Amniotic epithelial cell (primary cell): ENCODE measurements at places on chromosomes 1 and 21.
A peak's percentile ranks its signal among the peaks of the same experiment; 100 is the strongest.

DNA sequence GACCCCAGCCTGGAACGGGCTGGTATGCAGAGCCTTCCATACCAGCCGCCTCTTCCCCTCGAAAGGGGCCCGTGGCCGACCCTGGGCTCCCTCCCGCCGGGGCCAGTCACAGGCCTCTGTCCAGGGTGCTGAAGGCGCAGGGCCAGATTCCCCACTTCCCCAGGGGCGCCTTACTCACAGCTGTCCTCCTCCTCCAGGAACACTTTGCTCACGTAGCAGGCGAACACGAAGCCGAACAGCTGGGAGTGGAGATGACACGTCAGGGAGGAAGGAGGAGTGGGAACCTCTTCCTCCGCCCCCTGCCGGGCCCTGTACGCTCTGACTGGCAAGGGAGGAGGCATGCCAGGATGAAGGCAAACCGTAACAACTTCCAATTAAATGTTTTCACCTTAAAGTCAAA is 57.3 kb downstream of the NKAIN1 start:
- DNase-seq, result peak; percentile 93

DNA sequence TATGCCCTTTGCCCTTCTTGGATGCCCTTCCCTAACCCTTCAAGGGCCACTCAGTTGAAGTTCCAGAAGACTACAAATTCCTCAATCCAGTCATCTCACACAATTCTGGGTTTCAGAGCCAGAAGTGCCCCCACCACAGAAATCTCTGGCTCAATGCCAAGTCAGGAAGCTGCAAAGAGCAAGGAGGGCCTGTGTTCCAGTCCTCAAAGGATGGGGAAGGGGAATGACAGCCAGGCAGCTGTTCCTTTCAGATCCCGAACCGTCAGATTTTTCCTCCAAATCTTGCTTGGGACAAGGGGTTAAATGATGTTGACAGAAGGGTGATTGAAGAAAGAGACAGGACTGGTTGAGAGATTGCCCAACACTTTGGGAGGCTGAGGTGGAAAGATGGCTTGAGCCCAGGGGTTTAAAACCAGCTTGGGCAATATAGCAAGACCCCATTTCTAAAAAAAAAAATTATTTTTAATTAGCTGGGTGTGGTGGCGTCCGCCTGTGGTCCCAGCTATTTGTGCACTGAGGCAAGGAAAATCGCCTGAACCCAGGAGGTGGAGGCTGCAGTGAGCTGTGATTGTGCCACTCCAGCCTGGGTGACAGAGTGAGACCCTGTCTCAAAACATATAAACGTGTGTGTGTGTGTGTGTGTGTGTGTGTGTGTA is 716 bp upstream of the HPDL start:
- no peak for DNase-seq

DNA sequence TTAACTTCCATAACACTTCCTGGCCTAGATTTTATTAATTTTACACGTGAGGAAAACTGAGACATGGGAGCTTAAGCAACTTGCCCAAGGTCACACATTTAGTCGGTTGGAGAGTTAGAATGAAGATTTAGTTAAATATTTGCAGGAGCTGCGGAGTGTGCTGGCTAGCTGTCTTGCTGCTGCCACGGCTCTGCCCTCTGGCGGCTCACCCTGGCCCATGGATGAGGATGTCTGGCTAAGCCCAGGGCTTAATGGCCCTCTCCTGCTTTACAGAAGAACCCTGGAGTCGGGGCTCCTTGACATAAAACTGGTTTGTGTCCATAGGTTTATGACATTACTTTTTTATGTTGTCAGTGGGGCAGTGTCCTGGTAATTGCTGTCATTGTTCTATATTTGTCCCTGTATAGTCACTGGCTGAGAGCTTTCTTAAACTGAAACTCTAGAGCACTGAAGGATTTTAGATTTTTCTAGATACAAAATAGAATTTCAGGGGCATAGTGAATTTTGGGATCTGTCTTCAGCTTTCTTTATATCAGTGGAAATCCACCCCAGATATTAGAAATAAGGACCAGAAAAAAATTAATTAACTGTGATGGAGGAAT is 88.9 kb upstream of the WLS start:
- peak; percentile 71 for DNase-seq

- no peak for DNase-seq
These were observed 16.8 kb downstream of the PTPRC start for GRCh38 chr1:198655459-198656121.

GRCh38 chr1:16461681-16462080 is 21.2 kb downstream of the NECAP2 start:
- DNase-seq, result no peak

- peak; percentile 59 for DNase-seq
These were observed 49.5 kb downstream of the TP53BP2 start for GRCh38 chr1:223796210-223796609.

- peak; percentile 94 for DNase-seq
These were observed 11.2 kb downstream of the LRRC42 start for GRCh38 chr1:53957194-53957818.

- no peak for DNase-seq
These were observed 70.4 kb downstream of the PLEKHA6 start for GRCh38 chr1:204289280-204289679.

DNA sequence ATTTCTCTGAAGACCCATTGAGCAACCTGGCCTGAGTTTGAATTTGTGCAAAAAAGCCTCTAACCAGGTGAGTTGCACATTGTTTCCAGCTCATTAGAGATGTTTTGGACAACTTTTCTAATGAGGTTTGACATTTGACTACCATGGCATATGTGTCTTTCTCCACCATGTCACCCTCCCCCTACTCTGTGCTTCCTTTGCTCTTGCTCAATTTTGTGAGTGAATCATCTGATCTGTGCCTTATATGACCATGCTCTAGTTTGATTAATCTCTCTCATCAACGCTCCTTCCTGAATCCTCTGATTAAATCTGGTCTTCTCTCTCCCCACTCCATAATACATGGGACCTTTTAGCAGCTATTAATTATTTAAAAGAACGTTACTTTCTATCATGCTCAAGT is 144.8 kb upstream of the SAMSN1 start:
- no peak for DNase-seq

GRCh38 chr1:197763769-197764168 is 11.5 kb downstream of the DENND1B start:
- no peak for DNase-seq

DNA sequence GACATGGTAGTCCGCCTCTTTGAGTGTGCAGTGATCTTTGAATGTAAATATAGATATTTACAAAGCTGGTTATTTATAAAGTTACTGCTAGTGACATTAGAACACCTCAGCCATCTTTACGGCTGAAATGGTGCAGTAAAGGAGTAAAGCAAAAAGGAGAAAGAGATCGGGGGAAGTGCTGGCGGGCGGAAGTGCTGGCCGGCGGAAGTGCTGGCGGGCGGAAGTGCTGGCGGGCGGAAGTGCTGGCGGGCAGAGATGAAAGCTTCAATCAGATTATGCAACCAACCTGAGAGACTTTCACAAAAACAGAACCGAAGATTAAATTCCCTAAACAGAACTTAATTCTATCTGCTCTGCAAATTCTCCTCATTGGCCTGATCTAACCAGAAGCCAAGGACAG is 1.4 kb upstream of the OR14A16 start:
- DNase-seq, result no peak

GRCh38 chr1:111603979-111604378 is 15.6 kb upstream of the RAP1A start:
- no peak for DNase-seq

- DNase-seq, result peak; percentile 61
These were observed 26.1 kb downstream of the UBE2T start for GRCh38 chr1:202315576-202316168.

DNA sequence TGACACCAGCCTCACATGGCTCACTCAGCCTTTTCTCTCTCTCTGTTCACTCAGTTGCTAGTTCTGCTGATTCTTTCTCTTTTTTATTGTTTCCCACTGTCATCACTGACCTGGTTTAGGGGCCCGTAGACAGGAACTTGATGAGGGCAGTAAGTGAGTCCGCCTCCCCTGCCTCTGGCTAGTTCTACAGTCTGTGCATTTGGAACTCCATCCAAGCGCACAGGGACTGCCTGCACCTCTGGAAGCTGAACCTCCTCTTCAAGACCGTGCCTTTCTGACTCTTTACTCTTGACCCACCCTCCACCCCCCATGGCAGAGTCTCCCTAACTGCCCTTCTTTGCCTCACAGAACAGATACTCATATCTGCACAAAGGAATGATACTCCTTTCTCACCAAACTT is 4.2 kb downstream of the TENT5C start:
- DNase-seq, result no peak

DNA sequence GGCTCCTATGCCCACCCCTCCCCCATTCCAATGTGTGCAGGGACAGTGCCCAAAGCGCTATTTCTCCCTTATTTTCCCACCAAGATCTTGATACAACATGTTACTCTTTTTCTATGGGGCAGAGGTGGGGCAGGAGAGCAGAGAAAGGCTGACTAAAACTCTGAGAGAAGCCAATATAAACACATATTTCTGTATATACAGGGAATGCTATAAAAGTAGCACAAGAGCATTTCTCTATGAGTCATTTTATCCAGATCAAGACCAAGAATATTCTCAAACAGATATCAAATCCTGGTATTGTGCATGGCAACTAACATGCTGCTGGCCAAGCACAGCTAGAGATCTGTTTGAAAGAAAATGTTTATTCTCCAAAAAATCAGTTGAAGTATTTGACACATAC is 7.3 kb downstream of the WDR26 start:
- DNase-seq, result peak; percentile 47

GRCh38 chr1:84141182-84142003 is 2.7 kb upstream of the PRKACB start:
- no peak for DNase-seq

DNA sequence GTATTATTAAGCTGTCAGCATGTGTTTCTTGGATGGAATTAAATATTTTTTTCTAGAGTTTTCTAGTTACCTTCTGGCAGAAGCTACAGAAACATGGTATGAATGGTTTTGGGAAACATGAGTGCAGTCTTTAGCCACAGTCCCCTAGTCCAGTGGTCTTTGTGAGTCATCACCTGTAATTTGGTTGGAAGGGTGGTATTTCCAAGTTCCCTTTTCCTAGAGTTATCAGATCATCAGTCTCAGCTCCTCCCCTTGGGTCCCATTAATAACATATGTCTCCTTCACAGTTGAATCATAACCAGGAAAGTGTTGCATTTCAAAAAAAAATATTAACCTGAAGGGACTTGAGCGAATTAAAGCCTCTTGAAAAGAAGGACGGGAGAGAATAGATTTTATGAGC is 27.0 kb downstream of the ELAVL4 start:
- DNase-seq, result no peak

- no peak for DNase-seq
These were observed 7.1 kb downstream of the GPR157 start for GRCh38 chr1:9121496-9122409.

DNA sequence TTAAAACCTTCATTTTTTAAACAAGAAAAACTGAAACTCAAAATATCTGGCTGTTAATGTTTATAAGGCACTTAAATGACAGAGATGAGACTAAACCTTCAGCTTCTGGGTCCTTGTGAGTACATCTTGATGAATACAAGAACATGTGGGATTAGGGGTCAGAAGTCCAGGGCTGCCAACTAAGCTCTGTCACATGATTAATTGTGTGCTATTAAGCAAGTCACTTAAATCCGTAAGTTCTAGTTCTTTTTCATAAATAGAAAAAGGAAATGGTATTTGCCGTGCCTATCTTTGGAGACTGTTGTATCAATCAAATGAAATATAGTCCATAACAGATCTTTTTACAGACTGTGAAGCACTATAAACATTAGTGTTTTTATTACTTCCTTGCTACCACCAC is 43.2 kb upstream of the KCTD3 start:
- peak; percentile 71 for DNase-seq
